ENCODE measurements at places on chromosomes 3 and 15. TPM values are rescaled to one million over a fixed set of nuclear protein-coding genes. Genes with fewer than 3 reads are reported as not detected.

DNA sequence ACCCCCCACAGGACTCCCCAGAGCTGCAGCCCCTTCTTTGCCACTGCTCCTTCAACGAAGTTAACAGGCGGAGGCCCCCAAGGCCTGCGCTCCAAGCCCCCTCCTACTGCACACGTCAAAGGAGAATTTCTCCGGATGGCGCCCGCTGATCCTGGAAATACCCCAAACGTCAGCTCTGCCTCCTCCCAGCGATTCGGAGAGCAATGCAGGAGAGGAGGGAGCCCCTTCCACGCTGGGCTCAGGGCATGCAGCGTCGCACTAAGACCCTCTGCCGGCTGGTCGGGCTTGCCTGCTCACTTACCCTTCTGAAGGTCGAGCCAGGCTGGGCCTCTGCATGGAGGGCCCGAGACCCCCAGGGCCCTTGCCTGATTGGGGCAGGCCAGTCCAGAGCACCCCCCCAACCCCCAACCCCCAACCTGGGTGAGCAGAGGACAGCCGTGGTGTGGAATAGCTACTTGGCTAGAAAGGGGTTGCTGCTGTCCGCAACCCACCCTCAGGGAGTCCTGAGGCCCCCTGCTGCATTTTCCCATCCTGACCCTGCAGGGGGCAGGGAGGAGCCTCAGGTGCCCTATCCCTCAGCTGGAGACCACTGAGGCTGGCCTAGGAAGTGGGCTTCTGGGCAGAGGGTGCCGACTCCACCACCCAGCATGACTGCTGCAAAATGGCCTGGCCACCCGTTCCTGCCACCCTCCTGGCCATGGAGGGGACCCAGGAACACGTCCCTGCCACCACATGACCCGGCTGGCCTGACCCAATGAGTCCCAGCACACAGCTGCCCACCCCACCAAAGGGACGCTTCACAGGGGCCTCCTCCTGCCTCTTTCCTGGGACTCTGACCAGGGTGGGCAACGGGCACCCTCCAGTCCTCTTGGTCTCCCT is 976 bp downstream of the ATP2B2 start:
- DNase-seq, result no peak

Gene NTRK3
- 4.1 TPM for total RNA-seq

- DNase-seq, result no peak
Observed at GRCh38 chr3:73432023-73432705, 192.6 kb downstream of the PDZRN3 start.

Gene GRK7
- total RNA-seq, result not detected

Gene MKRN2
- total RNA-seq, result 22.1 TPM

DNA sequence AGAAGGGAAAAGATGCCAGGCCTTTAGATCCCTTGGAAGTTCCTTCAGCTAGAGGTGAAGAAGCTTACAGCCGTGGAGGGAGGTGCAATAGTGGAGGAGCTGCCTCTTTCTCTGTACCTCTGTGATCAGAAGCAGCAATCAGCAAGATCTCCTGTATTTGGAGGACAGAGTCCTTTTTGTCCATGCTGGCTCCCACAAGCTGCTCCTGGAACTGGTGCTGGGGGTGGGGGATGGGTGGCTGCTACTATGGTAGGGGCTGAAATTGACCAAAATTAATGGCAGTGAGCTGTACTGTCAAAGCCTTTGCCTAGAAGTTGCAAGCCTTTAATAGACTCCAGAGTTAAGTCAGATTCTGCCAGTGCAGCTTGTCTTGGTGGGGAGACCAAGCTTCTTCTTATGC is 18.2 kb downstream of the PTPN23 start:
- DNase-seq, result no peak

DNA sequence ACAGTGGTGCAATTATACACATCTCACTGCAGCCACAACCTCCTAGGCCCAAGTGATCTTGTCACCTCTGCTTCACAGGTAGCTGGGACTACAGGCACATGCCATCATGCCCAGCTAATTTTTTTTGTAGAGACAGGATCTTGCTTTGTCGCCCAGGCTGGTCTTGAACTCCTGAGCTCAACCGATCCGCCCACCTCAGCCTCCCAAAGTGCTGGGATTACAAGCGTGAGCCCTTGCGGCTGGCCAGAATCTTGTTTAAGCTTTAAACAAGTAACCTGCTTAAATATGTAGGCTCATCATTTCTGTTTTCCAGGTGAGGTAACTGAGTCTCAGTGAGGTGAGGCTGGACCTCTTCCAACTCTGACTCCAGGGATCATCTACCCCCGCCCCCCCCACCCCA is 7.7 kb upstream of the PSTPIP1 start:
- no peak for DNase-seq

DNA sequence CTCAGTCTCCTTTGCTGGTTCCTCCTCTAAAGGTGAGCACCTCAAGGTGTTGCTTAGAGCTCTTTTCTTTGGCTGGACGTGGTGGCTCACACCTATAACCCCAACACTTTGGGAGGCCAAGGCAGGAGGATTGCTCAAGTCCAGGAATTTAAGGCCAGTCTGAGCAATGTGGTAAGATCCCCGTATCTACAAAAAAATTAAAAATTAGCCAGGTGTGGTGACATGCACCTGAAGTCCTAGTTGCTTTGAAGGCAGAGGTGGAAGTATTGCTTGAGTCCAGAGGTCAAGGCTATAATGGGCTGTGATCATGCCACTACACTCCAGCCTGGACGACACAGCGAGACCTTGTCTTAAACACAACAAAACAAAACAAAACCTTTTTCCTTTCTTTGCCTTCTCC is 28.3 kb downstream of the TOPBP1 start:
- no peak for DNase-seq

DNA sequence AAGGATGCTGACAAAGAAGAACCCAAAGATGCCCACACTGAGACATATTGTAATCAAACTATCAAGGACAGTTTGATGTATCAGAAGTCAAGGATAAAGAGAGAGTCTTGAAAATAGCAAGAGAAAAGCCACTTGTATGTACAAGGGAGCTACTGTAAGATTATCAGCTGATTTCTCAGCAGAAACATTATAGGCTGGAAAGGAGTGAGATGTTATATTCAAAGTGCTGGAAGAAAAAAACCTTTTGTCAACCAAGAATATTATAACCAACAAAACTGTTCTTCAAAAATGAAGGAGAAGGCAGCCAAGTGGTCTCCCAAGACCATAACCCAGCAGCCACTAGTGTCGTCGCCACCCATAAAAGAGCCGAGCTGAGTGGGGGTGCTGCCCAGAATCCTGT is 93.2 kb downstream of the KLF13 start:
- no peak for DNase-seq

Gene LYZL4
- total RNA-seq, result not detected

DNA sequence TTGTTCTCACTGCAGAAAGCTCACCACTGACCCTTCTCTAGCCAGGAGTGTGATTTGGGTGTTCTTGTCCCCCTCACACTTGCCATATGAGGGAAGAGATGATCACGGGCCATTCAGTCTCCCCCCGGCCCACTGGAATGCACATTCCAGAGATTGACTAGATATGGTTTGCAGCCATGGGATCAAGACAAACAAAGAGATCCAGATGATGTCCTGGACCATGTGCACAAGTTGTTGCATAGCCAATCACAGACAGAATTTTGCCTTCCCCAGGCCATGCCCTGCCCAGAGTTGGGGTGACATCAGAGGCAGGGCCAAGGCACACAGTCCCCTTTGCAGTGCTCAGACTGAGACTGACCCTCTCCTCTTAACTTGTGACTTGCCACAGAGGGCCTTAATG is 14.8 kb downstream of the MUC13 start:
- no peak for DNase-seq

- DNase-seq, result no peak
Observed at GRCh38 chr3:79361748-79362378, 405.9 kb downstream of the ROBO1 start.

Gene SPATA12
- total RNA-seq, result not detected

DNA sequence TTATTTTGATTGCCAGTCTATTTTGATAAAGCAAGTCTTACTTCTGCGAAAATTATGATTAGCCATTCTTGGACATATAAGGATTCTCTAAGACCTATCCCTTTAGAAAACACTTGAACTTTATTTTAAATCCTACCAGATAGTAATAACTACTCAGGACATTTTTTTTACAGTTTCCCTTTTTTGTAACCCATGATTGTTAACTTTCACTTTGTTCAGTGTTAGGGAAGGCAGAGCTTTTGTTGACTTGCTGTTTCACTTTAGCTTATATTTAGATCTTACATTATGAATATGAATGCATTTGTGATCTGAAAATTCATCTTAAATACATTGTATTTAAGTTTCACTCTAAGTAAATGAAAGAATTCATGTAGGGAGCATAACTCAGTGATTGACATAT is 167.0 kb downstream of the AKAP13 start:
- no peak for DNase-seq
